ENCODE measurements at places on chromosomes 1 and 21.

DNA sequence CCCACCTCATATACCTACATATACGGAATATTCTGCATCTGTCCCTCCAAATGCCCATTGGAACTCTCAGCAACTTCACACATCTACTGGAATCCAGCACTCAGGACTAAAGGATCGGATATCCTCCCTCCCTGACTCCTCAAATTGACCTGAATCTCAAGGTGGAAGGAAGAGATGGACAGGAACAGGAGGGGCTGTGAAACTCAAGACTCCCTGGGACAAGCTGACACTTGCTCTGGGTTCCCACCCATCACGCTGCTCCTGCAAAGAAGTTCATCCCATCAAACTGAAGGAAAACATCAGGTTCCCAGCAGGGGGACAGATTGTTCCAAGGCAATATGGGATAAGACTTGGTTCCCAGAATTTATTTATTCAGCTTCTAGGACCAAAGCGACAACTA lies 30.3 kb upstream of the TIAM1 start:
- no peak for DNase-seq

GRCh38 chr1:70790232-70790923 lies 257.2 kb downstream of the PTGER3 start:
- DNase-seq, result no peak

GRCh38 chr21:46622226-46622625 lies 13.2 kb upstream of the PRMT2 start:
- DNase-seq, result no peak

DNA sequence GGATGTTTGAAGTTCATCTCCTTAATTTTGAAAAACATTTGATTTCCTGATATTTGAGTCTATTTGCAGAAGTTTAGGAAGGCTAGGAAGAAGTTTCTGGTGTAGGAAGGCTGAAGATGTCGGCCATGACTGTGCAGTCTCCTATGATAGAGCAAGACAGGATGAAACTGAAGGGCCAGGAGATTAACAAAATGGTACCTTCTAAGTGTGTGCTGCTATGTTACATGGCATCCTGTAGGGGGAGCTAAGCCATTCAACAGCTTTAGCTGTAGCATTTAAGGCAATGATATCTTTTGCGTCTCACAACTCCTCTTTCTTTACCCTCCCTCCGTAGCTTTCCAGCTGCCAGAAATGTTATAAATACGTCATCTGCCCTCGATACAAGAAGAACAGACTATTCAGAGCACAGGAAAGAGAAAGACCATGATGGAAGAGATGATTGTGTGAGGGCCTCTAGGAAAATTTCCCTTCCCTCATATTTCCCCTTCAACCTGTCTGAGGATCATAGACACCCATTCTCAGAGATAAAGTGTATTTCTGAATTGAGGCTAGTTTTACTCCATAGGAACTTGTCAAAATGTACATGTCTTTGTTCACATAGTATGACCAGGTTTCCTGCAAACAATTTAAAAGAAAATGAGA lies 61.1 kb downstream of the XCL1 start:
- no peak for DNase-seq

DNA sequence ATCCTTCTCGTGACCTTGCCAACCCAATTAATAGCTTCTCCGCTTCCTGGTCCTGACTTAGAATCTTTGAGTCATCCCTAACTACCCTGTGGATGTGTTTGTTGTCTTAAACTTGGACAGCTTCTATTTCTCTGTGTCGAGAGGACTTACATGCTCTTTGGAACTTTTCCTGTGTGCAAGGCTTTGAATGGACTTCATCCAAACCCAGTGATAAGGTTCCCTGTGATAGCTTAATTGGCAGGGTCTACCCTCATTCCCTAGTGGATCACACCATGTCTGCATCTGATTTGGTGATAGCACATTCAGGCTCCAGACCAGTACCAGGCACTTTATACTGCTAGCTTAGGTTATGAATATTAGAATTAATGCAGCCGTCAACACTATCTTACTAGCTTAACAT lies 378.2 kb upstream of the KAZN start:
- no peak for DNase-seq

Data from activated T-cell treated with anti-CD3 and anti-CD28 coated beads for 24 hours (primary cell).